ENCODE measurements at places on chromosomes 5 and 9.

DNA sequence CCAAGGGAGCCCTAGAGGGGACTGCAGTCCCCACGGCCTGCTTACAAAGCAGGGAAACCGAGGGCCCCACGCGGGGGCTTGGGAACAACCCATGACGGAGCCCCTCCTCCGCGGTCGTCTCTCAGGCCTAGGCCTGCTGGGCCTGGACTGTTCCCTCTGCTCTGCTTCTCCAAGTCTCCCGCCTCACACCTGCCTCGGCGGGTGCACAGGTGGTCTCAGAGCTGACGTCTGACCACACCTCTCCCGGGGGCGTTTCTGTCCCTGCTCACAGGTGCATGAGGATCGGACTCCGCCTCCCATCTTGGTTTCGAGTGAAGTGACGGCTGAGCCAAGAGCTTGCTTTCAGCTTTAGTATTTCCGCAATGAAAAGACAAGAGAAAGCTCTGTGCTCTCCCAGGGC lies 72.1 kb downstream of the MRPL36 start:
- peaks cover 13% of the 10 kb centered on the region for H3K27me3 ChIP-seq
- no peak overlapping the region for H3K27ac ChIP-seq
- no peaks in the 10 kb centered on the region for H3K36me3 ChIP-seq
- H3K4me1 ChIP-seq: no peaks in the 10 kb centered on the region

- H3K27ac ChIP-seq: no peak overlapping the region
- peaks cover 2% of the 10 kb centered on the region for H3K4me1 ChIP-seq
- DNase-seq: no peak
- no peak overlapping the region for H3K4me3 ChIP-seq
Observed at GRCh38 chr5:71752441-71753190, 33.5 kb downstream of the CARTPT start.

- no peak for DNase-seq
- H3K27ac ChIP-seq: no peak overlapping the region
- H3K4me1 ChIP-seq: no peaks in the 10 kb centered on the region
- H3K27me3 ChIP-seq: no peaks in the 10 kb centered on the region
- no peak overlapping the region for H3K4me3 ChIP-seq
Observed at GRCh38 chr5:149840226-149840825, 104.3 kb downstream of the PDE6A start.

- H3K4me1 ChIP-seq: no peaks in the 10 kb centered on the region
- peaks cover 8% of the 10 kb centered on the region for H3K27me3 ChIP-seq
- no peak for DNase-seq
- H3K36me3 ChIP-seq: no peaks in the 10 kb centered on the region
- no peak overlapping the region for H3K27ac ChIP-seq
Observed at GRCh38 chr5:77568555-77568954, 70.0 kb downstream of the OTP start.

All from activated CD8-positive, alpha-beta T cell treated with anti-CD3 and anti-CD28 coated beads for 36 hours (primary cell).